ENCODE measurements at places on chromosomes 13 and 19. TPM values are rescaled to one million over a fixed set of nuclear protein-coding genes. Genes with fewer than 3 reads are reported as not detected.

ADGRE1 gene
- 15.2 TPM for total RNA-seq

IGSF23 gene
- not detected for total RNA-seq

DNA sequence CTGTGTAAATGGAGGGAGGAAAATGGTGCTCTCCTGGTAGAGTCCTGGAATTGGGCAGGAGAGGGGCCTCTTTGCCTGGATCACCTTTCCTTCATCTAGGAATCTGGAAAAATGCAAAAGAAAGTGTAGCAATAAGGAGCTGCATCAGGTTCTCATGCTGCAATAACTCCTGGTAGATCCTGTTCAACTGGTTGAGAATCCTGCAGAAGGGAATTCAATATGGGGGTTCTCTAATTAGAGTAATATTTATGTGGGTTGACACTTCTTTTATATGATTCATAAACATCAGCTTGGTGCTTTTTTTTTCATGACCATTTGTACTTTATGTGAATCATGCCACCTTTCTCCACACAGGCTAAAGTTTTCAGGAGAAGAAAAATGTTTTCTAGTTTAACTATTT, 9.5 kb upstream of the NUDT15 start:
- DNase-seq: no peak
- no peaks in the 10 kb centered on the region for H3K4me1 ChIP-seq
- no peak overlapping the region for H3K27ac ChIP-seq
- no peaks in the 10 kb centered on the region for H3K27me3 ChIP-seq
- H3K36me3 ChIP-seq: no peaks in the 10 kb centered on the region

- no peak overlapping the region for H3K27ac ChIP-seq
- no peaks in the 10 kb centered on the region for H3K27me3 ChIP-seq
- H3K4me1 ChIP-seq: no peaks in the 10 kb centered on the region
- no peaks in the 10 kb centered on the region for H3K36me3 ChIP-seq
- DNase-seq: no peak
Measured at GRCh38 chr13:51520524-51520923, 63.7 kb upstream of the WDFY2 start.

Data from left lung (tissue), 14 donors.